IPS DF 6.9 (cell line): ENCODE measurements at places on chromosomes 4 and X.

DNA sequence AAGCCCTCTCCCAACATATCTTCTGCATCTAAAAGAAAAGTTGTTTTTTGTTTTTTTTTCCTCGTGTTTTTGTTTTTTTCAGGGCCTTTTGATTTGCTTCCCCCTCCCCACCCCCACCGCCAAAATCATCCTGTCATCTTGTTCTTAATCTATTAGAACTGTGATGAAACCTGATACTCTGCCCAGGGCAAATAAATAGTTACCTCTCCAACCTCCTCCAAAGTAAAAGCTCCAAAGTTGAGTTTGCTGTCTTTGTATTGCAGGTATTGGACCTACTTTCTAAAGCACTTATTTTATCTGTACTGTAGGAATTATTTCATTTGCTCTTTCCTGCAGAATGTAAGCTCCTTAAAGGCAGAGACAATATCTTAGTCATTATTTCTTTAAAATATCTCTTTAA lies 172.9 kb downstream of the SOWAHB start:
- DNase-seq, result no peak

DNA sequence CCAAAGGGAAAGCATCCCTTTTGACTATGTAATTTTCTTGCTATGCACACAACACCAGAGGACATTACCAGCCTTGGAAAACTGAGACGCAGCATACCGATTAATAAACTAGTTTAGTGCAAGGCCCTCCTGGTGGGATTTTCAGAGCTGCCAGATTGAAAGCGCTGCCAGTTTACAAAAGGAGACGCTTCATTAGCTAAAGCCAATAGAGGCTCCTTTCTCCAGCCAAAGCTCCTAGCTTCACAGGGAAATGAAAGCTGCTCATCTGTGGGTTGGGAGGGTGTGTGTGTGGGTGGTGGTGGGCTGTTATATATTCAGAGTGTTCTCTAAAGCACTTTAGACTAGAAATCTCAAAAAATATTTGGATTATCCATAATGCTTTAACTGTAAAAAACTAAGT lies 32.4 kb downstream of the SPANXN4 start:
- DNase-seq, result no peak

GRCh38 chr4:85910985-85911384 lies 436.0 kb downstream of the ARHGAP24 start:
- DNase-seq, result no peak

DNA sequence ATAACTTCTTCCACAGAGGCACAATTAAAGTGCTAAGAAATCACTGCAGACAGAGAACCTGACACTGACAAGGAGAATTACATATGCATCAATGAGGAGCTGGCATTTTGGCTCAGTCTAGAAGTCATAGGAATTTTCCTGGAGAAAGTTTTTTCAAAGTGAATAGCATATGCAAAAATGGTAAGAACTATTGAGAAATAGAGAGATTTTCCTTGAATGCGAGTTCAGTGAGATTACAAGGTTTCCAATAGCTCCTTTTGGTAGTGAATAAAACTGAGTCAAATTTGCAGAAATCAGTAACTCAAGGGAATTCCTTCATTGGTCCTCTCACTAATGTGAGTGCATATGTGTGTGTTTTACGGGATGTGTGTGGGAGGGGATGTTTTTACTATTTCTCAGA lies 557.5 kb downstream of the PPARGC1A start:
- DNase-seq, result no peak

GRCh38 chr4:118849867-118850487 lies 14.1 kb upstream of the SEC24D start:
- DNase-seq, result peak; percentile 55

DNA sequence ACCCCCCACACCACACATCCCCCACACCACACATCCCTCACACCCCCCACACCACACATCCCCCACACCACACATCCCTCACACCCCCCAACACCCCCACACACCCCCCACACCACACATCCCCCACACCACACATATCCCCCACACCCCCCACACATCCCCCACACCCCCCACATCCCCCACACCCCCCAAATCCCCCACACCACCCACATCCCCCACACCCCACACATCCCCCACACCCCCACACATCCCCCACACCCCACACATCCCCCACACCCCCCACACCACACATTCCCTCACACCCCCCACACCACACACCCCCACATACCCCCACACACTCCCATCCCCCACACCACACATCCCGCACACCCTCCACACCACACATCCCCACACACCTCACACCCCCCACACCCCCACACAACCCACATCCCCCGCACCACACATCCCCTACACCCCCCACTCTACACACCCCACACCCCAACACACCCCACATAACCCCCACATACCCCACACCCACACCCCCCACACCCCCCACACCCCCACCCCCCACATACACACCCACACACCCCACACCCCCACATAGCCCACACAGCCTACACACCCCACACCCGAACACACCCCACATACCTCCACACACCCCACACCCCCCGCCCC lies 172.9 kb downstream of the DCLK2 start:
- DNase-seq, result no peak

- DNase-seq, result no peak
Measured at GRCh38 chr4:140743194-140743931, 12.8 kb downstream of the TBC1D9 start.
